ENCODE measurements at places on chromosomes 2 and 18.

DNA sequence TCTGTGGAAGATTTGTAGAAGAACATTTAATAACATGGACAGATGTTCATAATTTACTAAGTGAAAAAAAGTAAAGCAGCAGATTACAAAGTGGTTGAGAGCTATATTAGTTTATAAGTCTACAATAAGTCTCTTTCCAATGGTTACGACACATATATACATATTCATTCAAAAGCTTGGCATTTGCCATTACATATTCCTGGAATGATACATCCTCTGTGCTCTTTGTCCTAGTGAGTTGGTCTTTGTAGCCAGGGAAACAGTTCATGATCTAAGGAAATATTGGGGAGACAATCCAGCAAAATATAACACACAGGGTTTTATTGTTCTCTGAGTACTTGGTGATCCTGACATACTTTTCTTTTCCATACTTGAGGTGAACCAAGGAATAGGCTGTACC lies 32.5 kb upstream of the SOS1 start:
- DNase-seq = no peak

DNA sequence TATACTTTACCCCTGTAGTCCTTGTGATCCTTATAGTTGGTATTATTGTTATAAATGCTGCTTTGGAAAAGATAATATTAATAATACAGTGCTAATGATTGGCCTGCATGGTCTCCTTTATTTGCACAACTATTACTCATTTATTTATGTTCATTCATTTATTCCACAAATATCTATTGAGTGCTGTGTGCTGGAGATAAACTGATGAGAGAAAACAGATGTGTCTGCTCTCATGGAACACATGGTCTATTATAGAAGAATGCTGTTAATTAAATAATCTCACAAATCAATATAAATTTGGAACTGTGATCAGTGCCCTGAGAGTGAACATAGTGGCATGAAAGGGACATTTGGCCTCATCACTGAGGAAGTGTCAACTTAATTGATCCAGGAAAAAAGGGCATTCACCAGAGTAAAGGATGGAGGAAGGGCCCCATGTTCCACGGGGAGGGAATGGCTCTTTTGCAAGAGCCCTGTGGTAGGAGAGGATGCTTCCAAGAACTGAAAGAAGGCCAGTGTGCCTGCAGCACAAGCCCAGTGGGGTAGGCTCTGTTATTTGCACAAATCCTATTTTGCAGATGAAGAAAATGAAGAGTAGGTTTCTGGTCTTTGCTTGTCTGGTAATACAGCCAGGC lies 91.5 kb upstream of the STK39 start:
- no peak for DNase-seq

DNA sequence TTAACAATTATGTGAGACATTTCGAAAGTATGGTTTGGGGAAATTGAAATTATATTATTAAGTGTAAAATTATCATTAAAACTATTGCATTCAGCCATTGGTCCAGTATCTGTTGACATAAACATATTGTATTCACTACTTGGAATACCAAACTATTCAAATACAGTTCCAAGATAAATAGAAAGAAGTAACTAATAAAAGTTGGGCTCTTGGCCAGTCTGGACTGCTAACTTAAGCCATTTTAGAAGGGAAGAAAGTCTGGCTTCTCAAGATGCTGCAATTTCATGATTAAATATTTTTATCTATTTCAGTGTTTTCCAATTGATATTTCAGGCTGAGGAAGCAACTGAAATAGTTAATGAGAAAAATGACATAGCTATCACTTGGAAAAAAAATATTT lies 109.8 kb upstream of the CHRNA1 start:
- DNase-seq = no peak

- no peak for DNase-seq
Measured at GRCh38 chr18:59696311-59697235, 650 bp downstream of the CCBE1 start.

GRCh38 chr2:152036611-152037469 lies 62.0 kb downstream of the CACNB4 start:
- peak; percentile 70 for DNase-seq

- DNase-seq = no peak
Measured at GRCh38 chr18:23459530-23459921, 6.4 kb downstream of the RIOK3 start.

DNA sequence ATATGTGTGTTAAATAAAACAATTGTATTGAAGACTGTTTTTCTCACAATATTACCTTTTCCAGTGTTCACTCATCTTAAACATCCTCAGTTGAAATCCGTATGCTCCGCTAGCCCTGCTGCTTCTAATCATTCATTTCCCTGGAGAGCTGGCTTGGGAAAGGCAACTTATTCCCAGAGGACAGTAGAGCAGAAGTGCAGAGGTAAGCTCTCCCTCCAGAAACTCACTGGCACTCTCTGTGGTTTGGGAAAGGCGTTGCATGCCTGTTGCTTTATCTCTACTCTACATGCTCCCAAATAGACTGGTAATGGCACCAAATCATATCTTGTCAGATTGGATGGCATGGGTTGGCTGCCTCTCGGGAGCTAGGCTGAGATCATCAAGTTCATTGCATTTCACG lies 117.1 kb upstream of the BOD1L2 start:
- no peak for DNase-seq

GRCh38 chr2:19409046-19409445 lies 50.6 kb upstream of the OSR1 start:
- DNase-seq = no peak

- DNase-seq = no peak
Measured at GRCh38 chr18:79823120-79823519, 25.4 kb downstream of the KCNG2 start.

- DNase-seq = no peak
Measured at GRCh38 chr2:71253476-71253875, 26.6 kb upstream of the PAIP2B start.

- DNase-seq = no peak
Measured at GRCh38 chr2:184047536-184047935, 550.8 kb upstream of the ZNF804A start.

All from cerebellar nuclear complex (tissue), 1 donor.